ENCODE measurements at places on chromosomes 7 and 10.

DNA sequence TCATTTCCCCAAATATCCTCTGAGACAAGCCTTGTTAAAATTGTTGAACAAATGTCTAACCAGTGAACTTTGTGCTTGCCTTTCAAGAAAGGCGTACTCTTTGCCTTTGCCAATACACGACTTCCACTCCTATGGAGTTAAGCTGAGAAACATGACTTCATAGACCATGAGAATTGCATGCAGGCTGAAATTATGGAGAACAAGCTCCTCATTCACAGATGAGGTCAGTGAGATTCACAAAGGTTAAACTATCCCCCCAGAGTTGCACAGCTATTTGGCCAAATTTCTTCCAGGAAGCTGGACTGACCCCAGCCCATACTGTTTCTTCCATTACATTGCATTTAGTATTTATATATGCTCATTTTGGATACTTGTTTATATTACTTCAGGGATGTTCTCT lies 221.4 kb upstream of the SEMA3C start:
- DNase-seq, result no peak

- DNase-seq, result no peak
Observed at GRCh38 chr7:149881328-149882247, 7.8 kb downstream of the ATP6V0E2 start.

GRCh38 chr7:33874943-33875342 lies 30.4 kb upstream of the BMPER start:
- peak; percentile 87 for DNase-seq

DNA sequence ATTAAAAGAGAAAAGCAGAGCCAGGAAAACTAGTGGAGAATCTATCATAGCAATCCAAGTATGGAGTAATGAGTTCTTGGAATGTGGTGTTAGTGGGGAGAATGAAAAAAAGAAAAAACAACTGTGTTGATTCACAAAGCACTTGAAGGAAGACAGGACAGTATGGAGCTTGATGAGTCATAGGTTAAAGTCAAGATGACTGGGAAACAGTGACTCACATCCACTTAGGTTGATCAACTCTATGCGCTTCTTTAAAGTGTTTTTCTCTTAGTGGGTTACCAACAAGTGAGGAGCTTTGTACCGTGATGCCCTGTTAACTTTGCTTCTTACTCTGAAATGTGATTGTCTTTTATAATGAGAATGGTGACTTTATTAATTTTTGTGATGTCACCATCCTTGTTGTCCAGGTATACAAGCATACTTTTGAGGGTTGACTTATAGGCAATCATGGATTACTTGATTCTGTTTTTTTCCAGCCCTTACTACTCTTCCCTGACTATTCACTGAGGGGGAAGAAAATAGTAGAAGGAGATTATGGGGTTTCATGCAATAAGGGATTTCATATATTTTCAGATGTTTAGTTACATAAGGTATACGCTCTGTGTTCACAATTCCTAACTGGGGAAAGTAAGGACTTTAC lies 32.1 kb upstream of the MDFIC start:
- peak; percentile 99 for DNase-seq
